ENCODE measurements at places on chromosomes 1 and 21.

DNA sequence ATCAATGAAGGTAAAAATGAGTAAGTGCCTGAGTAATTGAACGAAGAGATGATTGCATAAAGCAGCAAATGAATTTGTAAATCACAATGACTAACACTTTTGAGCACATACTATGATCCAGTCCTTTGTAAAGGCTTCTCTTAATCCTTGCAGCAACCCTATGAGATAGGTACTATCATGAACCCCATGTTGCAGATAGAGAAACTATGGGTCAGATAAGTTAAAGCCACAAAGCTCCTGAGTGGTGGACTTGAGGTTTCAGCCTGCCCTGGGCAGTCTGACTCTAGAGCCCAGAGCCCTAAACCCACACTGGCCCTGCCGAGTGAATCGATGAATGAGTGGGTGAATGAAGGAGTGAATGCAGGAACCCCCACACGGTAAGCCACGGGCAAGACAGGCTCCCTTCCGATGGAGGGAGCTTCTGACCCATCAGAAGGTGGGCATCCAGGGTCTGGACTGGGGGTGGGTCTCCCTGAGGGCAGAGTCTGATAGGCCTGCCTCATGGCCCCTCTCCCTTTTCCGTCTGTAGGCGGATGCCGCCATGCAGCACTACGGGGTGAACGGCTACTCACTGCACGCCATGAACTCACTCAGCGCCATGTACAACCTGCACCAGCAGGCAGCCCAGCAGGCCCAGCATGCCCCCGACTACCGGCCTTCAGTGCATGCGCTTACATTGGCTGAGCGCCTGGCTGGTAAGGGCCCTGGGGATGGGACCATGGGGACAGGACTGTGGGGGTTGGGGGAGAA is 17.0 kb downstream of the DMBX1 start:
- no peak for DNase-seq

GRCh38 chr1:160394673-160395072 is 5.7 kb upstream of the VANGL2 start:
- DNase-seq = peak; percentile 18

DNA sequence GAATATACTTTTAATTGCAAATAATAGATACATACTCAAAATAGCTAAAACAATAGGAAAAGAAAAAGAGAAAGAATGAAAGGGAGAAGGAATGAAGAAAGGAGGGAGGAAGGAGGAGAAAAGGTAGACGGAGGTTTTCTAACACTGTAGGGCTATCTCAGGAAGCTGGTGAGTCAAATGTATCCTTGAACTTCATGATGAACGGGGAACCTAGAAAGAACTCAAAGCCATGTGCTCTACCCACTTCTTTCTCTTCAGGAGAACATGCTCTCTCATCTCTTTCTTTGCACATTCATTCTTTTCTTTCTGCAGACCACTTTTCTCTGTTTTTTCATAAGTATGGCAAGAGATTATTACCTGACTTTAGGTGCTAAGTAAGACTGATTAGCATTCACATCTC is 37.3 kb upstream of the ZNF644 start:
- no peak for DNase-seq

DNA sequence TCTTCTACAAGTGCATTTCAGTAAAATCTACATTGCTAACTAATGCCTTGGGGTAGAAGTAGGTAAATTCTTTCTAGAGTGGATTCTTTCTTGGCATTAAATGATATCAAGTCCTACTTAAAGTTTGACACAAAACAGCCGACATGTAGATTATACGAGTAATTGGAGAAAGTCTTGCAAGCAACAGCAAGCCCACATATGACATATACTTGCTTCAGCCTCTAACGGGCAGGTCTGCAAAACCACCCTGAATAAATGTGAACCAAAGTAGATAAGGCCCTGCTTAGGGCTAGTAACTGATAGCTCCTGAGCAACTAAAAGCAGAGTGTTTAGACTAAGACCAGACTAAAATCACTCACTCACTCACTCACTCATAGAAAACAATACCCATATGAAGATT is 203.2 kb downstream of the LTN1 start:
- no peak for DNase-seq

DNA sequence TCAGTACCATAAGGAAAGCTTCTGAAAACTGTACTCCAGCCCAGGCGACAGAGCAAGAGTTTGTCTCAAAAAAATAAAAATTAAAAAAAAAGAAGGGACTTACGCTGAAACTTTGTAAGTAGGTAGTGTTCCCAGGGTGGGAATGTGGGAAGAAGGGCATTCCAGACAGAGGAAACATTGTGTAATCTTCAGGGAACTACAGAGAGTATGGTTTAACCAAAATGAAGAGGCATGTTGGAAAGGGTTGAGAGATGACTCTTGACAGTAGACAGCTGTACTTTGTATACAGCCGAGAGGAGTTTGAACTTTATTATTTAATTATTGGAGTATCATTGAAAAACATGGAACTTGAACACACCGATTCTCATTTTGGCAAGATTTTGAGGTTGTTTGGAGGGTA is 43.0 kb downstream of the PPP2R5A start:
- DNase-seq = no peak

DNA sequence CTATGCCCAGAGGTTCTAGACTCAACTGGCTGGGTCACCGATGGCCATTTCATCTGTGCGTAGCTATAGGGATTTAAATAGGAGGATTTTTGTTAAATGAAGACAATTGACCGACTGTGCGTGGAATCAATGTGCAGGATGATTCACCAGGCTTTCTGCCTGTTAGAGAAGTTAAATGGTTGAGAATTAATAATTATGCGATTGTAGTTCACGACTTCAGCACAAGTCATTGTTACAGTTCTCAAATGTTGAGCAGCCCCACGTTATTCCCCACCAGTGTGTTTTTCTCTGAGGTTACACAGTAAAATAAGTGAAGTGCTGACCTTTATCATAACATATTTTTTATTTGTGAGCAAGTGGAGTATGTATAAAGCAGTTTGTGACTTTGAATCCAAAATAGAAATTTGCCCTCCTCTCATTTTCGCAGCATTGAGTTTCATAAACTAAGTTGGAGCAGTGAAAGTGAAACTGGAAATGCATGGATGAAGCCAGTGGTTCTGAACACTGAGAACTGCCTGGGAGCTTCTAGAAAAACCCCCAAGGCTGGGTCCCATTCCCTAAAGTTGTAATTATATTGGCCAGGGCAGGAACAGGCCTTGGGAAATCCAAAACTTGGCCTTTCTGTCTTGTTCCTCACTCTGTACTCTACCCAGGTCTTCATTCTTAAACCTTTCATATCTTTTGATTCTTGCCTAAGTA is 102.6 kb downstream of the GALNT2 start:
- peak; percentile 56 for DNase-seq

GRCh38 chr1:205074513-205074912 is 9.7 kb downstream of the TMEM81 start:
- DNase-seq = peak; percentile 84

DNA sequence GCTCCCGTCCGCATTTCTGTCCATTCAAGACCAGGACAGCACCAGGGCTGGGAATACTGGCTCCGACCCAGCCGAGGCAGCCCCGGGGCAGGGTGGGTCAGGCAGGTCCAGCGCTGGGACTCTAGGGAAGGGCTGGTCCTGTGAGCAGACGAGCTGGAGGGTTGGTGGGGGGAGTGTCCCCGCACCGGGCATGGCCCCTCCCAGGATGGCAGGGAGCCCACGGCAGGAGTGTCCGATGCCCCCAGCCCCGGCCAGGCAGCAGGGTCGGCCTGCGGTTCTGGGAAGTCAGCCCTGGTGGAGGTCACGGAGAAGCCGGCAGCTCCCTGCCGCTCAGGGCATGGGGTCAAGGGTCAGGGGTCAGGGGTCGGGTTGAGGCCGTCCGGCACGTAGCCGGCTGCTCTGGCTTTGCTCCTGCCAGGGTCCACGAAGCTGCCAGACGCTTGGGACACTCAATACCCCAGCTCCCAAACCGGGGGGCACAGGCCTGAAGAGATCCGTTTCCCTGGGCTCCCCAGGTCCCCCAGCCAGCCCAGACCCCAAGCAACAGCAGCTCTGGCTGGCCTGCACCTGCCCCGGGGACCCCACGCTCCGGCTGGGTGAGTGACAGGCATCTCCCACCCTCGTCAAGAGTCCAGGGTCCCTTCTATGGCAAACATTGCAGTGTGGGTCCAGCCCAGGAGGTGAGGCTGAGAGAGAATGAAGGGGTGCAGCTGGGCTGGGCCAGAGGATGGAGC is 6.7 kb downstream of the C1QTNF12 start:
- no peak for DNase-seq

DNA sequence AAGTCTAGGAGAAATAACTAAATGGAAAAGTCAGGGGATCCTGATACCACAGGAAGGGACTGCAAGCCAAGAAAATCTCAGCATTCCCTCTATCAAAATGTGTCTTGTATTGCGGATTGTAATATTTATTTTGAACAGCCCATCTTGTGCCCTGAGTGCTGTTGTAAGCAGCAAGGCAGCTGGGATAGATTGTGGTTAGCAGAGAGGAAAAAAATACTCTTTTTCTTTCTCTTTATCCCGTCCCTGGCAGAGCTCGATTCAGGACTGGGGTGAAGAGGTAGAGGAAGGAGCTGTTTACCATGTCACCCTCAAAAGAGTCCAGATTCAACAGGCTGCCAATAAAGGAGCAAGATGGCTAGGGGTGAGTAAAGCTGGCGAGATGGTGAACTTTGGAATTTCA is 1.2 kb downstream of the RGL1 start:
- no peak for DNase-seq

DNA sequence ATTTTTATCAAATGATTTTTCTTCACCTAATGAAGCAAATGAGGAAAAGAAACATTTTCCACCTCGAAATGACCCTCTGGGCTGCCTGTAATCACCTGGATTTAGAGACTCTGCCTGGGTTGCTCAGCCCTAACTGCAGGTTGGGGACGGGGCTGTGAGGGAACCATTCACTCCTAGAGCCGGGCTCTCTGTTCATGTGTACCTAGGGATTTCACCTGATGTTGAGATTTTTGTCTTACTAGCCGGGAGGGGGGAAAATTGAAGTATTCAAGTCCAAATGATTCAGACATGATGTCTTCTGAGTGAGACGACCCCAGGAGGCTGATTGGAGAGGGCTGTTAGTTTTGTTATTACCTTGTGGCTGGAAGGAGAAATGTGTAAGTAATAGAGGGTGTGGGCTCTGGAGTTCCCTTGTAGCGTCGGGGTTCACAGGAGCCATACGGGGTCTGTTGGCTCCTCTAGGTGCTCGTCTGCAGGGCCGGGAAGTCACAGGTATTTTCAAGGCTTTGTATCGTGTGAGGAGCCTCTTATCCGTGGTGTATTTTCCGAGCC is 42.3 kb upstream of the PWP2 start:
- DNase-seq = no peak

GRCh38 chr1:181712711-181713110 is 229.4 kb downstream of the CACNA1E start:
- no peak for DNase-seq

DNA sequence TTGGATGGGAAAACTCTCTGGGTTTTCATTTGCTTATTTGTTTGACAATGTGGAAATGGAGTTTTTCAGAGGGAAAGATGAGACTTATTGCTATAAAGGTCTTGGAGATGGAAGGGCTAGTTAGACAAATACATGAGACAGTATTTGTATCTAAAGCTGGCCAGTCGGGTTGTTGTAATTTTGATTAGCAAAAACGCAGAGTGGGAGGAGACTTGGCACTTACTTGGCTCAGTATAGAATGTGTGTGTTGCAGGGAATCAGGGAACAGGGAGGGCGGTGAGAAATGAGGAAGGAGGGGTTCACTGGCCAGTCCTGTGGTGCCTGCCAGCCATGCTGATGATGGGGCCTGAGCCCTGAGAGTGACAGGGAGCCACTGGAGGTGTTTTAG is 6.0 kb upstream of the FOXE3 start:
- DNase-seq = no peak

GRCh38 chr1:236922190-236922589 is 82.1 kb downstream of the MT1HL1 start:
- no peak for DNase-seq

- no peak for DNase-seq
These were observed 2.1 kb downstream of the TCHHL1 start for GRCh38 chr1:152086760-152087159.

DNA sequence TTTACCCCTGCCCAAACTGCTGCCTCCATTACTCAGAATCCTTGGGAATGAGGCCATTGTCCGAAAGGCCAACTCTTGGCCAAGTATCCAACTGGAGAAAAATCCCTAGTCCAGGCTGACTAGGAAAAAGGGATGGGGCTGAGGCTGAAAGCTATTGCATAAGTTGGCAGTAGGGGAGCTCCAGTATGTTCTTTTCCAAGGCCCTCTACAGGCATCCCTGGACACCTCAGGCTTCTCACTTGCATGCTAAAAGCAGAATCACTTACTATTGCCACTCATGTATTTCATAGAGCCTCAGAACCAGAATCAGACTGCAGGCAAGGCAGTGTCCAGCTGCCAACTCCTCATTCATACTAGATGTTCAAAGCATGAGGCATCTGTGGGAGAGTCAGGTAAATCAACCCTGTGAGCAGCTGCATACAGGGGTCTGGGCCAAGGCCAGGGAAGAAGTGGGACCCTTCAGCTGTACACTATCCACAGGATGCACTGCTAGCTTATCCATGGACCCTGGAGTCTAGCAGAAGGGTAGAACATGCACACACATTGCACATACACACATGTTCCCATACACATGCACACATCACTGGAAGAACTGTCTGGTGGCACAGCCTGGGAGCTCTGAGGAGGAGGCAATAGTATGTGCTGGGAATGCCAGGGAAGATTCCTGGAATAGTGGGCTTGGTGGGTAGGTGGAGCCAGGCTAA is 195.3 kb downstream of the C1orf94 start:
- peak; percentile 58 for DNase-seq

- no peak for DNase-seq
These were observed 139.4 kb downstream of the HIVEP3 start for GRCh38 chr1:41779360-41779759.

- DNase-seq = no peak
These were observed 8.7 kb upstream of the ZNF691 start for GRCh38 chr1:42837709-42838108.

- DNase-seq = no peak
These were observed 54.4 kb downstream of the SLC9A1 start for GRCh38 chr1:27100335-27101053.

All from vagina (tissue), 2 donors.